ENCODE measurements at places on chromosomes 5 and 9.
A peak's percentile ranks its signal among the peaks of the same experiment; 100 is the strongest.

DNA sequence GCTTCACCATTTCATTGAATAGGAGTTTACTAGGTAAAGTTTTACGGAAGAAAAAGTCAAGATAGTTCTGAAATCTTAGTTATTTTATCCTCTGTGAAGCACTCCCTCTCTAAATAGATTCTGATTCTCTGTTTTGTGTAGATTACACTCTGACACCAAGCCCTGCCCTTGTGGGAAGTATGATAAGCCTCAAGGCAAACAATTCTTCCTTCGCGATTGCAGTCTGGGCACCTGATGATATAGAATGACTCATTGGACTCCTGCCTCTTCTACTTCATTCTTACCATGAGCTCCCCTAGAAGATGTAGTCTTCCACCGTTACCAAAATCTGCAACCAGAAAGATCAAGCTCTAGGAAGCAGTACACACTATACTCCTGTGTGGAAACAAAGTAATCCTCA, 626.9 kb upstream of the PTGER4 start:
- DNase-seq = no peak

- peak; percentile 50 for DNase-seq
Observed at GRCh38 chr9:136629879-136630661, 32.6 kb upstream of the EGFL7 start.

DNA sequence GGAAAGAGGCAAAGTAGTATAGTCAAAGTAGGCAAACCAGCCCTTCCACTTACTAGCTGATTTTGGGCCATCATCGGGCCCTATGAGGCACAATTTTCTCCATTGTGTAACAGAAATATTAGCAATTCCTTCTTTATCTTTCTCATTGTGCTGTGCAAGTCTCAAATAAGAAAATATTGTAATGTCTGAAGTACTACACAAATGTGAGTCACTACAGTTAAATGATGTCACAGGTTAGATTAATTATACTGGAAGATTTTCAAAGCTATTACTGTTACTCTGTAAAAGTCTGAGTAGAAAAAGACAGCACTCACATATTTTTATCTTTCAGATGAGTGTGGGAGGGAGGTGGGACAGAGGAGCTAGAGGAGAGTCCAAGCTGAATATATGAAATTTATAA, 12.4 kb upstream of the TMC1 start:
- DNase-seq = no peak

DNA sequence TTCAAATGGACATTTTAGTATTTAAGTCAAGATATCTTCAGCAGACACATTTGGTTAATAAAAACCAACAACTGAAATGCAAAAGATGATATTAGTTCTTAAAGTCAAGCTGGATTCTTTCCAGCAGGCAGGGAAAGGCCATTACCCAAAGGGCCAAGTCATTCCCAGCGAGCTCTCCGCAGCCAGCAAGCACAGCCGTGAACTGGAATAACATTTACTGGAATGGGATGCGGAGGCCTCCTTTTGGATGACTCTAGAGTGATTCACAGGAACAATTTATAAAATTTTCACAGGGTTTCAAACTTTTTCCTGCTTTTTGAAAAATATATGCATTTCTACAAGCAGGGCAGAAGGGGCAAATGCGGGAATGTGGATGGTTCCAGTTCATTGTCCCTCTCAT, 76.6 kb upstream of the DAB2 start:
- DNase-seq = no peak

DNA sequence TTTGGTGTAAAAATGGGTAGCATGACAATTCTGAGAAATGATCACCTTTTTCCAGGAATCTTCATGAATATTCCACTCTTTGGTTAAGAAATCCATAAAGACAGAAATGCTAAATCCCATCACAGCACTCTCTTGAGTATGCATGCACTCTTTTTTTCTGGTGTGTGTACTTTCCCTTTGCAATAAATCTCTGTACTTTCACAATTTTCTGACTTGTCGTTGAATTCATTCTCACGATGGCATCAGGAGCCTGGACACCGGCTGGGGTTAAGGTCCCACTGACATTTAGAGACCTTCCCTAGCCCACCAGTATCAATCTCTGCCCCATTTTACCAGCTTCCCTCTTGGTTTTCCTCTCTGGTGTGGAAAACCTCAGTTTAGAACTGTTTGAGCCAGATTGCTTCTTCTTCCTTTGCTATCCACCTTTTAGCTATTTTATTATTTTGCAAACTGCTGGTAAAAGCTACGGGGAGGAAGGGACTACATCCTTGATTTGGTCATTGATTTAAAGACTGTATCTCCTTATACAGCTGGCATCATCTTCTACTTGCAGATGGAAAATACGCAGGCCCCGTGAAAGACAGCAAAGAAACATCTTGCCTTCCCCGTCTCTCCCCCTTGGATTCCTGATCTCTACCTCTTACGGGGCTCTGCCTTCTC, 59.9 kb upstream of the ZFR start:
- no peak for DNase-seq

- DNase-seq = no peak
Observed at GRCh38 chr5:113192541-113192940, 215.9 kb downstream of the DCP2 start.
